ENCODE measurements at places on chromosomes 6 and 20.

DNA sequence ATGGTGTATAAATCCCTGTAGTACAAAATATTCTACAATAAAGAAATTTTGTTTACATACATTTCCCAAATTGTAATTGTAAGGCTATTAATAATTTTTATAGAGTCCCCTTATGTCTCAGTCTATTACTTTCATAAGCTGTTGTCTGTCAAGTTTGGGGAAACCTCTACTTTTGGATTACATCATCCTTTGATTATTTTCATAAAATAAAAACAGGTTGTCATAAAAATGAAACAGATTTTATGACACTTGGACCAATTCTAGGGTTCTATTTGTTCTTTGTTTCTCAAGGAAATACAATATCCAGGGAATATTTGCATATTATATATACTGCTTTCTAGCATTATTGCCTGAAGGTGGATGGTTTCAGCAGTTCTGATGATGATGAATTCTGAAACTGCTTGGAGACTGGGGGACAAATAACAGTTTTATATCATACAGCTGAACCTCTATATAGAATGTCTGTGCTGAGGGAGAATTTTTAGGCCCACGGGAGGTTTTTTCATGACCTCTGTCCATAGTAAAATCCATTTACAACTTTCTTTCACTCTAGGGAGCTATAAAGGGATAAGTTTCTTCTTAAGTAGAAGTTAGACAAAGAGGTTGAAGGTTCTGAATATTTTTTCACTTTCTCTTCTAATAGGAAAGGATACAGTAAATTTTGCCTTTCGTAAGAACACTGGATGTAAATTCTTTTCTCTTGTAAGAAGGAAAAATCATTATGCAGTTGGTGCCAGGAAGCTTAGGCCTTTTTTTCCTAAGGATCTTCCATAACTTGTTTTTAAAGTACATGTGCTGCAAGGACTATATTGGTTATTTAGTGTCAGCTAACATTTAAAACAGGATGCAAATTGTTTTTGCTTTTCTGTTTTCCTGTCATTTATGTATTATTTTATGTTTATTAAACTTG, 58.0 kb downstream of the CD2AP start:
- ATAC-seq: no peak

DNA sequence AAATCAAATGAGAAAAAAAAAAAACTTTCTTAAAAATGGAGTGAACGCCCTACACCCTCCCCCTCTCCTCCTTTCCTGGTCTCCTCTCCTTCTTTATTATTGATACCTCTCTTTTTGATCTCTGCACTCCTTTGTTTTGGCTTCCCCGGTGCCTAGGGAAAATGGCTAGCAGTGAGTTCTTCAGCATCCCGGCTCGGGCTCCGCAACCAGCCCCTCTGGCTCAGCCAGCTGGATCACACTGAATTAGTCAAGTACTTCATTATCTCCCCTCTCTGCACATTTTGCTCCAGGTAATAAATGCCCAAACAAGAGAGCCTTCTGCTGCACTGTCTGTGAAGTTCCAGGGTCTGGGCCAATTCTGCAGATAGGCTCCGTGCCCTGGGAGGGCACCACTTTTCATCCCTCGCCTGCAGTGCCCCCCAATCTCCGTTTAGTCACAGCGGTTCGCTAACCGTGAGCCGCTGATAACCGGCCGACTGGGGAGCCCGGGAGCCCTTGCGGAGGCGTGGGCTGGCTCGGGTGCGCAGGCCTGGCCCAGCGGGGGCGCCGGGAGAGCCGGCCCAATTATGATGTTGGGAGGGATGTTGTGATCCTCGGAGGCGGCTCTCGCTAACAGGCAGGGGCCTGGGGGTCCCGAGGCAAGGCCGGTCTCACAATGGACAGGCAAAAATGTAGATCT, 301.9 kb downstream of the TFAP2A start:
- ATAC-seq: no peak

DNA sequence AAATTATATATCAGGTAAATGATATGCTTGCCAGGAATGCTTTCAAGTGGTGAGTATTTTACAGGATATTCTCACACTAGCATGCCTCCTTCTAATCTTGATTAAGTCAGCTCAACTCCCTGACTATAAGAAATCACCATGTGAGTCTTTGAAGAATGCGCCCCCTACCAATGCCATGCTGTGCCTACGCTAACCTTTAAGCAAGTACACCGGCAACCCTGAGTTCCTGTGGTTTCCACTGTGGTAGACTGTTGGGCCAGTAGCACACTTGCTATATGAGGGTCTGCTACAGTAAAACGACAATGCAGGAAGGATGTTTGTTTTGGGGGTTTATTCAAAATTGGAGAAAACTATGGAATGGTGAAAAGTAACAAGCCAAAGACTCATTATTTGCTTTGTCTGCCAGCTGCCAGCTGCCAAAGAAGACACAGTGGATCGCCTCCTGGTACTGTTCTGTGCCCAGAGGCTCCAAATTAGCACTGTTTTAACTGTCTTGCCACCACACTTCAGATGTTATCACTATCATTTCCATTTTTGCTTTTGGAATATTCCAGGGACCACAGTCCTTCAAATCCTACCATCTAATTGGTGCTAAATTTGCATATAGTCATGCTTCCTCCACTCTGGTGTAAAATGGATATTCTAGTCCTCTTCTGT, 333.5 kb downstream of the RNGTT start:
- no peak for ATAC-seq

GRCh38 chr6:21457647-21458046, 135.9 kb upstream of the SOX4 start:
- ATAC-seq: no peak

- no peak for ATAC-seq
Observed at GRCh38 chr6:36793913-36794712, 45.1 kb downstream of the CPNE5 start.

GRCh38 chr6:155779456-155779855, 323.8 kb upstream of the NOX3 start:
- no peak for ATAC-seq

DNA sequence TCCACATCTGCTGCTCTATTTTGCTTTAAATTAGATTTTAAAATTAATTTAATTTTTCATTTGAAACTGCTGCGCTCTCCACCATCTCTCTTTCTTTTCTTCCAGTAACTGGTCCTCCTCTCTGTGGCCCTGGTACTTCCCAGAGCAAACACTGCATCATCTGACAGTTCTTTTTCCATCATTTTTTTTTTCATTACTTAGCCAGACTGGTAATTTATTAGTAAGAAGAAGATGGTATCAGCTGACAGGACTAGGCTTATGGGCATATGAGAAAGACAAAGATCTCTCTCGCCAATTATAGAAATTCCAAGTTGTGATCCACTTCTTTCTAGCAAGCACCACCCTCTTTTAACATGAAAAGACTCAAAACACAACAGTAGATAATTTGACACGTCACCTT, 73.7 kb upstream of the FAM184A start:
- no peak for ATAC-seq

- ATAC-seq: no peak
Observed at GRCh38 chr20:47790580-47790965, 5.3 kb upstream of the SULF2 start.
